ENCODE measurements at places on chromosomes 16 and 17.

GRCh38 chr17:74528491-74529199 is 2.6 kb downstream of the CD300LB start:
- no peak for DNase-seq

- no peak for DNase-seq
Measured at GRCh38 chr17:73595068-73595467, 49.2 kb downstream of the SDK2 start.

DNA sequence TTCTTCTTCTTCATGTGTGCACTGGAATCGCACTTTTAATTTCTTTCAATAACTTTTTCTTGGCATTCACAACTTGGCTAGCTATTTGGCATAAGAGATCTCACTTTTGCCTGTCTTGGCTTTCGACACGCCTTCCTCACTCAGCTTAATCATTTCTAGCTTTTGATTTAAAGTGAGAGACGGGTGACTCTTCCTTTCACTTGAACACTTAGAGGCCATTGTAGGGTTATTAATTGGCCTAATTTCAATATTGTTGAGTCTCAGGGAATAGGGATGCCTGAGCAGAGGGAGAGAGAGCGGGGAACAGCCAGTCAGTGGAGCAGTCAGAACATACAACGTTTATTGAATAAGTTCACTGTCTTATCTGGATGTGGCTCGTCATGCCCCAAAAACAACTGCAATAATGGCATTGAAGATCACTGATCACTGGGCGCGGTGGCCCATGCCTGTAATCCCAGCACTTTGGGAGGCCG is 200.3 kb downstream of the SEC14L1 start:
- DNase-seq: no peak

DNA sequence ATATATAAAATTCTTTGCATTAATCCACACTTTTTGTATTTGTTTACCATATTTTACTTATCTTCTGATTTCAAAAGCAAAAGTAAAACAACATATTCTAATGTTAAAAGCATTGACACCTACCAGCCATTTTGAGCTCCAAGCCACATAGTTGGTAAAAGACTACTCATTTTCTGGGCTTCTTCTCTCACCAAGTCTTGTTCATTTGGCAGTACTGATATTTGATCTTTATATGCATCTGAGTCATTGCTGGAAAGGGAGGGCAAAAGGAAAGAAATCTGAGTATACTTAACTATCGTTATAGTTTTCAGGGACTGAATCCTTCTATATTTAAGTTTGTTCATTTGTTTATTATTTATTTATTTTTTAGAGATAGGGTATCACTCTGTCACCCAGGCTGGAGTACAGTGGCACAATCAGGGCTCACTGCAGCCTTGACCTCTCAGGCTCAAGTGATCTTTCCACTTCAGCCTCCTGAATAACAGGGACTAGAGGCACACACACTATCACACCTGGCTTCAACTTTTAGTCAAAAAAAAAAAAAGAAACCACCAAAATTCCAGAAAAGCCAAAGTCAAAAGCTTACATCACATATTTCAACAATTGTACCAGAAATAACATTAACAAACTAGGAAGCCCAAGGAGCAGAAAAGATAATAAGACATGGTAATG is 121.0 kb upstream of the TOB1 start:
- no peak for DNase-seq

GRCh38 chr16:75111514-75111940 is 5.1 kb downstream of the LDHD start:
- no peak for DNase-seq

DNA sequence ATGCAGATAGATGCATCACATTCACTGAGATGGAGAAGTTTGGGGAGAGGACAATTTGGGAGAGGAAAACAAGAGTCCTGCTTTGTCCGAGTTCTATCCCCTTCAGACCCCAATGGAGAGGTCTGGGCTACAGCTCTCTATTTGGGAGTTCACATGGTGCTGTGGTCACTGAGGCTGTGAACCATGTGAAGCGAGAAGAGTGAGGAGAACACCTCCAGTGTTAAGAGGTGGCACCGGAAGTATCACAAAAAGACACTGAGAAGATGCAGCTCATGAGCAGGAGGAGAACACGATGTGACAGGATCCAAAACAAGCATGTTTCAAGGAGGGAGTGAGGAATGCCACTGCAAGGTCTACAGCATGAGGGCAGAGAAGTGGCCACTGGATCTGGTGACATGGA is 39.7 kb downstream of the PIK3R5 start:
- DNase-seq: no peak

DNA sequence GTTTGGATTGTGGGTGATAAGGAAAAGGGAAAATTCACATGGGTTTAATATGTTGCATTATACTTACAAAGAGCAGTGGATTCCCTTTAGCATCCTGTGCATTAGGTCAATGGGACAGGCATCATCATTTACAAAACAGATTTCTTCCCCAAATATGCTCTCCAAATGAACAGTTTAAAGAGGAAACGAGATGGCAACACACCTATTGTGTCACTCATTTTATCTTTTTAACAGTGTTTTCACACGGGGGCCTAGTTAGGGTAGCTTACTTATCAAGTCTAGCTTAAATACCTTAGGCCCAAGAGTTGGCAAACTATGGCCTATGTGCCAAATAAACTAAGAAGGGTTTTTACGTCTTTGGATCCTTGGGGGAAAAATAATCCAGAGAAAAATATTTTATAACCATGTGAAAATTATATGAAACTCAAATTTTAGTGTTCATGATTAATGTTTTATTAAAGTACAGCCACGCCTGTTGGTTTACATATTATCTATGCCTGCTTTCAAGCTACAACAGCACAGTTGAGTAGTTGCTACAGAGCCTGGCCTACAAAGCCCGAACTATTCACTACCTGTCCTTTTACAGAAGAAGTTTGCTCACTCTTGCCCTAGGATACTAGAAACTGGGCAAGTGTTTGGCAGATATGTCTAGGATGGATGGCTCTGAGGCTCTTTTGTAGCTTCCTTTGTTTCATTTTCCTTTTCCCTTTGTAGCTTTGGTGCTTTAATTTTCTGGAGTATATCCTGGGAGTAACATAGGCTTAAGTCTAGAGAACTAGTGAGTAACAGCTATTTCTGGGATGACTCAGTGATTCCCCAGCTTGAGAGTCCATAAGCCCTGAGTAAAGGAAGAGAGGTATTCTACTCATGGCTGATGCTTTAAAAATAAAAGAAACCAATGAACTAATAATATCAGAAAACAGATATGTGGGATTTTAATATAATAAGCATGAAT is 12.4 kb downstream of the NUP93 start:
- no peak for DNase-seq

GRCh38 chr16:58487566-58488351 is 12.2 kb upstream of the NDRG4 start:
- peak; percentile 48 for DNase-seq

DNA sequence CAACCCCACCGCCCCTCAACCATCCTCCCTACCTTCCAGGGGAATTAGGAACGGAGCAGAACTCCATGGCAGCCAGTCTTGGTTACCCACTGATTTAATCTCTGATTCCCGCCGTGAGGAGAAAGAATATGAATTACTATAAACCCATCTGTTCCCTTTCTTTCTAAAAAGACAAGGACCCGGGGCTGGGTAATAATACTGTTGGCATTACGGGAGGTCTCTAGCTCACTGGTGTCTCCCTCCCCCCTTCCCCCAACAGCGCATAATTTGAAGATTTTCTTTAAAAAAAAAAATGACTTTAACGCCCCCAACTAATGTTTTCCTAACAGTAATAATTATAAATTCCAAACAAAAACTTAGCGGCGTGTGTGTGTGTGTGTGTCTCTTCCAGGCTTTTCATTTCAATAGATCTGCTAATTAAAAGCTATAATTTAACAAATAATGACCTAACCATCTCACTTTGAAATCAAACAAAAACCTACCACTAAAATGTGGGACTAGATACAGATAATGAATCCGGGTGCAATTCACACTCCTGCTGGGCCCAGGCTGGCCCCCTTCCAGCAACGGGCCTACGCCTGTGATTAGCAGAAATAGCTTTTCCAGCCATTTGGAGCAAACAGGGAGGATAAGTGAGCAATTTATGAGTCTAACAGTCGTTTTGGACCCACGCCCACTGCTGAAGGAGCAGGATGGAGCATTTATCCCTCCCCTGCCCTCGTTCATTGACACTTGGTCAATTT is 18.2 kb upstream of the BHLHA9 start:
- DNase-seq: no peak

DNA sequence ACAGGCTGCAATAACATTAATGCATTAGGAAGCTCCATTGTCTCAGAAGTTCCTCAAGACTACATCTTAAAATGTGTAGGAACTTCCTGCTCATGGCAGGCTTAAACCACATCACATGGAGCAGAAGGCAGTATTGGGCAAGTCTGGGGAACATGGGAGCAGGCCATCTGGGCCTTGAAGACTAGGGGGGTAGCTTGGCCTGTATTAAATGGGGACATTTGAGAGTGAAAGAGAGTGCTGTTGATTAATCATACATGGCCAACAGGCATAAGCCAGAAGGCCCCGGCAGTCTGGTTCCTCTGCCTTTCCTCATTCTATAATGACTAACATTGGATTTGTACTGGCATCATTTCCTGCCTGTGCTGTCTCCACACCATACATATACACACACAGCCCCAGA is 25.2 kb upstream of the SLC5A11 start:
- no peak for DNase-seq

DNA sequence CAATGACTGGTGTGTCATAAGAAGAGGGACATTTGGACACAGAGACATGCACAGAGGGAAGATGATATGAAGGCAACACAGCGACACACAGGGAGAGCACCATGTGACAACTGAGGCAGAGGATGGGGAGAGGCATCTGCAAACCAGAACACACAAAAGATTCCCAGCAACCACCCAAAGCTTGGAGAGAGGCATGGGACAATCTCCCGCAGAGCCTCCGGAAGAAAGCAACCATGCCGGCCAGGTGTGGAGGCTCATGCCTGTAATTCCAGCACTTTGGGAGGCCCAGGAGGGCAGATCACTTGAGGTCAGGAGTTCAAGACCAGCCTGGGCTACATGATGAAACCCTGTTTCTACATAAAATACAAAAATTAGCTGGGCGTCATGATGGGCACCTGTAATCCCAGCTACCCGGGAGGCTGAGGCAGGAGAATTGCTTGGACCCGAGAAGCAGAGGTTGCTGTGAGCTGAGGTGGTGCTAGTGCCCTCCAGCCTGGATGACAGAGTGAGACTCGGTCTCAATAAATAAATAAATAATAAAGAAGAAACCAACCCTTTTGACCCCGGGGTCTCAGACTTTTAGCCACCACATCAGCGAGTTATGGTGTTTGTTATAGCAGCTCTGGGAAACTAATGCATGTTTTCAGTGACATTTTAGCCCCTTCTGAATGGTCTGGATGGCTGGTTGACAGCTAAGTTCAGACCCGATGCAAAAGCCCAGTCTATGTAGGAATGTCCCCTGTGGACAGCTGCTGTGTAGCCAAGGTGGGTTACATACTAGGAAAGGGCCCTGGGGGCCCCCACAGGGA is 13.8 kb upstream of the PLCG2 start:
- no peak for DNase-seq

DNA sequence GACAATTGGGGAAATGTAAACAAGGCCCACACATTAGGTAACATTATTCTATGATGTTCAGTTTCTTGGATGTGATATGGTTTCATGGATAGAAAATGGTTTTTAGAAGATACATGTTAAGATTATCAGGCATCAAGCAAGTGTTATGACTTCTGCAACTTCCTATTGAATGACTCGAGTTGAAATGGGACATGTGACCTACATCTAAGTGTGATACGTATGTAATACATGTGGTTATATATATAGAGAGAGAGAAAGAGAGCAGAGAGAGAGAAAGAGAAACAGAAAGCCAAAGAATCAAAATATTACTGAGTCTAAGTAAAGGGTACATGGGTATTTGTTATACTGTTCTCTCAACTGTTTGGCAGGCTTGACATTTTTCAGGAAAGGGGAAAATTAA is 1.7 kb downstream of the TMEM170A start:
- DNase-seq: no peak

DNA sequence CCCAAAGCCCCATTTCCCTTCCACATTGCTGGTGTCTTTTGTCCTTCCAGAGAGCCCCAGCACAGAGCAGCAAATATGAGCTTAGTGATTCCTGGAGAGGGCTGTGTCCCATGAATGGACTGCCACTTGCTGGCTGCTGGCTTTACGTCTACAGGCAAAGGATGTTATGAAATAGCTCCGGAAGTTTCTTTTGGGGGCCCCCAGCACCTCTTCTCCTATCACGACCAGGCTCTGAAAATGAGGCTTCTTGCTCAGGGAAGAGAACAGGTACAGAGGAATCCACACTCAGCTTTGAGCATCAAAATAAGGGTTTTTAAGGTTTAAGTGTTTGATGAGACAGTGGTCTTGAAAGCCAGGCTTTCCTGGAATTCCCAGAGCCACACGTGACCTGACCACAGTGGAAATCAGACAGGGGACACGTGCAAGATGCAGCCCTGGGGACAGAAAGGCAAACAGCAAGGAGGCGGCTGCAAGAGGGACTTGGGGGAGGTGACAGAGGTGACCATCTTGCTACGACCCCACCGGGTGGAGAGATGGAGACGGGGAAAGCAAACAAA is 58.1 kb downstream of the ZDHHC7 start:
- no peak for DNase-seq

- DNase-seq: no peak
Measured at GRCh38 chr17:20234276-20234675, 225.1 kb downstream of the SPECC1 start.

DNA sequence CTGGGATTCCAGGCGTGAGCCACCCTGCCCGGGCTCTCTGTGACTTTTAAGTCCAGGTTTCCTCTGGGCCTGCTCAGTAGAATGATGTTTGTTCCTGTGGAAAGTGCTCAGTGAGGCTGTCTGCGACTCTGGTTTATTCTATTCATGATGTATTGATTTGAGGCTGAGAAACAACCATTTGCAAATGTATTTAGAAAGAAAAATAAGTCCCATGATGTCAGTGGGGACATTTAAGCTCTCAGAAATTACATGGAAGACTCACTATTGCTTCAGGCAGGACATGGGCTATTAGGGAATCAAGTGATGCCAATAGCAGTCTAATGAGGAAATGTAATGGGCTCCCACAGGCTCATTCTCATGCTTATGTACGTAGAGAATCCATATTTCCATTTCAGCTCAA is 22.2 kb upstream of the KCNG4 start:
- no peak for DNase-seq

- no peak for DNase-seq
Measured at GRCh38 chr16:23709536-23709935, 3.5 kb downstream of the ERN2 start.

GRCh38 chr16:87582216-87582965 is 19.9 kb upstream of the JPH3 start:
- no peak for DNase-seq

All from stimulated activated CD8-positive, alpha-beta memory T cell treated with anti-CD3 and anti-CD28 coated beads, Interleukin-4, amount 100 ng/mL, for 4 hours (primary cell).